CD4-positive, alpha-beta T cell treated with Interleukin-1 beta for 1 hour (primary cell): ENCODE measurements at places on chromosomes 6 and 20.
A peak's percentile ranks its signal among the peaks of the same experiment; 100 is the strongest.

GRCh38 chr20:20229595-20229994 lies 138.3 kb upstream of the INSM1 start:
- no peak for DNase-seq

DNA sequence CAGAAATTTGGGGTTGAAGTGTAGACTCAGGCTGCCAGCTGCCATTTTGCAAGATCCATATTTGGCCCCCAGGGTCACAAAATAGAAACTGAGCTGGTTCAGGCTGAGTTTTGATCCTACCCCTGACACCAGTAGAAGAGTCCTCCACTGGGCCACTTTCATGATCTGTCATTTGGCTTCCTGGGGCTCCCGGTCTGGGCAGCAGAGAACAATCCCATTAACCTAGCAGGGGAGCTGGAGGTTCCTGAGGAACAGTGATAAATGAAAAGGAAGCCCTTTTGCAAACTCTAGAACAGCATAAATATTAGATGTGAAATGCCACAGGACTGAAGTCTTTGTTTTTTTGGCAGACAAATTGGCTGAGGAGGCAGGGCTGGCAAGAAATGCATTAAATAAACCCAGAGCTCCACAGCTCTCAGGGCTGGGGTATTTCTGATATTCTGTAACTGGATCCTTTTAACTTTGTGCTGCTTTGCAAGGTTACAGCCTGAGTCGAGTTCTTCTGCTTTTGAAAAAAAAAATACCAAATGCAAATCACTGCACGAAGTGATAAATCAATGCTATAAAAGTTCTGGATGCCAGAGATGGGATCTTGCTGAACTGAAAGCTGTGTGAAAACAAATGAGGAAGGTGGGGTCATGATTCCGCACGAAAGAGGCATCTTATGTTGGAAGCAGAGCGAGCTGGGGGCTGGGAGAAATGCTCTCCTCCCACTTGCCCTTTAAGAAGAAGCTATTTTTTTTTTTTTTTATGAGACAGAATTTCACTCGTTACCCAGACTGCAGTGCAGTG lies 64.4 kb downstream of the SULF2 start:
- no peak for DNase-seq

DNA sequence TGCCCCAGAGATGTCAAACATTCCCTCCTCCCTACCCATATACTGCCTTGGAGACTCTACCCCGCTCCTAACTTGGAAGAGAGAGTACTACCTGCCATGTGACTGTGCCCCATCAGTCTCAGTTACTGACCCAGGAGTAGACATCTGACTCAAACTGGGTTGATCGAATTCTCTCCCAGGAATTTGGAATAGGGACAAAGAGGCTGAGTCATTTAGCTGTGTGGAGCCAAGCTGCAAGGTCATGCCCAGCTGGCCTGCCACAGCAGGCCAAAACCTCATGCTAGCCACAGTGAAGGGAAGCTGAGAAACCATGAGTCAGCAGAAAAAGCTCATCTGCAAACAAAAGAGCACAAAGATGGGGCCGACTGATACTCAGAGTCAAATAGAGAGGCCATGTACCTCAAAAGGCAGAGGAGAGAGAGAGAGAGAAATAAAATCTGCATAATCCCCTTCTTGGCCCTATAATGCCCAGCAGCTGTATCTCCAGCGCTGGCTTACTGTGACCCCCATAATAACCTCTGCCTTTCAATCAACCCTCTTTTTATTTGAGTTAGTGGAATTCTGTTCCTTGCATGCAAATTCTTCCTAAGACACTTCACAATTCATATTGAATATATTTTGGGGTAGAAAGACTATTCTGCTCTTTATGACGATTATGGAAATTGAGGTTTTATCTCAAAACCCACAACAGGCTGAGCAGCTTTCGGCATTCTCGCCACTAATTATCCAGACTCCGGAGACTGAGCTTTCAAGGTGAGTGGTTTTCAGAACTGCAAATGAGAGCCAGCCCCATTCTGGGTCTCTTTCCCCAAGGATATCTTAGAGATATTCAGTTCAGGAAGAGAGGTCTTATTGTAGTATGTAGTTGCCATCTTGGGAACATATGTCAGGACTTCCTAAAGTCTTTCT lies 21.4 kb upstream of the AKIRIN2 start:
- peak; percentile 60 for DNase-seq

- no peak for DNase-seq
Observed at GRCh38 chr20:48705240-48706115, 122.3 kb downstream of the PREX1 start.

GRCh38 chr20:25278636-25279361 lies 30.9 kb downstream of the PYGB start:
- DNase-seq: no peak

DNA sequence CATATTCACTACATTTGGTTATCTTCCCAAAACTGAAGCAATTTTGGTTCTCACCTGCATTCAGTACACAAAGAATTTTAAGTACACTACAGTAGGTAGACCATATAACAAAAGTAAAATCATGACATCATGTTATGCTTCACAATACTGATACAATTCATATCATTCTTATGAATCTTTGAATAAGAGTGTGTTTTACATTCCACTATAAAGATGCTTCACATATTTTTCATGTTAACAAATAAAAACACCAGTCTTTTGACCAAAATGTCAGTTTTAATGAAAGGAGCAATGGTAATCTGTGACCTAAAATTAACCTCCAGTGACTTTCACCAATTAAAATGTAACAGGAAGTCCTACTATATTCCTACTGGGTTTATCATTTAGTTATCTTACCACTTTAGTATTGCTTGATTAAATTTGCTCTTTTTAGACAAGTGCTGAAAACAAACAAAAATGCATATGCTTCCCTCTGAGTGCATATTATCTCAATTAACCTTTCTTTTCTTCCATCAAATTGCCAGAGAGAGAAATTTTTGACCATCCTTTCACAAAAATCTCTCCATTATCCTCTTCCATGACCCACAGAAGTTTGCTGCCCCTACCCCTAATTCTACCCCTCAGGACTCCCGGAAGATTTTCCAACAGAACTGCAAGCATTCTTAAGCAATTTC lies 49.3 kb downstream of the PHIP start:
- DNase-seq: no peak

GRCh38 chr20:25287631-25288290 lies 39.9 kb downstream of the PYGB start:
- DNase-seq: no peak

- no peak for DNase-seq
Observed at GRCh38 chr20:50724851-50725723, 6.3 kb upstream of the PARD6B start.

- DNase-seq: no peak
Observed at GRCh38 chr6:30998785-30999184, 11.5 kb upstream of the MUC22 start.
